Sigmoid colon (tissue), 7 donors: ENCODE measurements at places on chromosomes 12 and 14. TPM values are rescaled to one million over a fixed set of nuclear protein-coding genes. Genes with fewer than 3 reads are reported as not detected.
A peak's percentile ranks its signal among the peaks of the same experiment; 100 is the strongest.

DNA sequence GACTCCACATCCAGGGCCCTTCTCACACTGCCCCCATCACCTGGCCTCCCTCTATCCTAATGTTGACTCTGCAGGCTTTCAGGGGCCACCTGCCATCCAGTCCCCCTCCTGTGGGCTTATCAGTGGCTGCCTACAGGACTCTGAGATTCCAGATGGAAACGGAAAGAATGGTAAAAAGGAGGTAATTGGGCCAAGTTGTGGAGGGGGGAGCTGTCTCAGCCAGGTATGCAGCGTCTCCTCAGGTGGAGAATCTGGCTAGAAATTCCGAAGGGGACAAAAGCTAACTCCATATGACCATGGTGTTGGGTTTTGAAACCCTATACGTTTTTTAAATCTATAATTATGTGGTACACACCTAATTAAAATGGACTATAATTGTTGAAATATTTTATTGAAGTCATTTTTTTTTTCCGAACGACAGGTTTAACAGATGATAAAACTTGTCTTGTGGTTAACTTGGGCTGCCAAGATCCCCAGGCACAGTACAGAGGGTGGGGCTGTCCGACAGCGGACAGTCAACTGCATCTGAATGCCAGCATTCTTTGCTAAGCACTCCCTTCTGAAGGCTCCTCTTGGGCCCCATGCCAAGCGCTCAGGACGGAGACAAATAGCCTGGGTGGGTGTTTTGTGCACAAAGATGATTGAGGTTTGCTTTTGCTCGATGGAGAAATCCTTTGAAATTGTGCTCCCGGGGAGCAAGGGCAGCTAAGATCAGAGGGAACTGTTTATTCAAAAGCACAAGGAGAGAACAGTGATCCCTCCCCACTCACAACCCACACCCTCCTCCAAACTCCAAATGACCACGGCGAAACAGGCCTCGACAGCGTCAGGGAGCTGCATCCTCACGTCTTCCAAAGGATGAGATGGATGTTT is 365.6 kb downstream of the BCL11B start:
- no peak for DNase-seq

DNA sequence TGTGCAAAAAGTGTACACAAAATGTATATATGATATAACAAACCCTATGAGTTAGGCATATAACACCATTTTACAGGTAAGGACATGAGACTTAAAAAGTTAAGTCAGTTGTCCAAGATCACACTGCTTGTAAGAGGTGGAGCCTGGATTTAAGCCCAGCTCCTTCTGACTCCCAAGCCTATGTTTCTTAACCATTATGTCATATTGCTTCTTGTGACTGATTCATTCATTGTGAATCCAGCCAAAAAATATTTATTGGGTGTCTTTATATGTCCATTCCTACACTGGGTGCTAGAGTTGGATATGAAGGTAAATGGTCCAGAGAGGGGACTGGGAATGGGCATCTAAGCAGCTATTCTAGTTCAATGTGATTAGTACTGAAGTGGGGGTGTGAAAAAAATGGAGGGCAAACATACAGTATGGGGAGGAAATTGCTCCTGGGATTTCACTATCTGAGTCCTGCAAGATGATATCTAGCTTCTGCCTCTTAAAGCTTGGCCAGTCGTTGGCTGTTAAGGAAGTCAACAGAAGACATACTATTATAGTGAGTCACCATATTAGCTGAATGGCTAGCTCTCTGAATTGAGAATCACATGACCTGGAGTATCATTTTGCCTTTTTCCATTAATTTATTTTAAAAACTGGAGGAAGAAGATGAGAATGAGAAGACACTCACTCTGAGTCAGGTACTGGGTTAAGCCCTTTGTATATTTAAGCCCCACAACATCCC is 28.8 kb downstream of the PAX9 start:
- no peak for DNase-seq

GRCh38 chr14:23439107-23439835 is 3.8 kb upstream of the MYH7 start:
- DNase-seq: no peak

- no peak for DNase-seq
Observed at GRCh38 chr12:65640489-65640901, 183.8 kb upstream of the HMGA2 start.

DNA sequence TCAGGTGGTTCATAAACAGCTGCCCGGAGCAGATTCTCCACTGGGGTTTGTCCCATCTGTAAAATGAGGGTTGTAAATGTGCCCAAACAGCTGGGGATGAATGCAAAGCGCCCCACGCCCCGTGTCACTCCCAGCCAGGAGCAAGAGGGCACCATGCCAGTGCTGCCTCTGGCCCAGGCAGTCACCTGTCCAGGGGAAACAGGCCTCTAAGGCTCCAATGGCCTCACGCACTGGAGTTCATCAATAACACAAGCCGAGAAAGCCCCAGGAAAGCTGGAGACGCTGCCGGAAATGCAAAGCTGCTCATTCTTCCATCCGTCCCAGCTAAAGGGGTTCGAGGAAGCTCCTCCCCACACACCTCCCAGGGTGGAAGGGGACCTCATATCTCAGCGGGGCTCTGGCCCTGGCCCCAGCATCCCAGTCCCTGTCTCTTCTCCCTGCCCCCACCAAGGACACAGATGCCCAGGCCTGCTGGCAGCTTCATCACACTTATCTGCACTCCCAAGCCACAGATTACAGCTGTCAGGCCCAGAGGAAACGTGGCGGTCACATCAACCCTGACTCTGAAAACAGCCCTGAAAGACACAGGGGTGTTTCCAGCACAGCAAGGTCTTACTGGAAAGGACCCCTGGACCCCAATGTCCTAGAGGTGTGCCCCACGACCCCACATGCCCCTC is 21.5 kb downstream of the SCARB1 start:
- no peak for DNase-seq

DNA sequence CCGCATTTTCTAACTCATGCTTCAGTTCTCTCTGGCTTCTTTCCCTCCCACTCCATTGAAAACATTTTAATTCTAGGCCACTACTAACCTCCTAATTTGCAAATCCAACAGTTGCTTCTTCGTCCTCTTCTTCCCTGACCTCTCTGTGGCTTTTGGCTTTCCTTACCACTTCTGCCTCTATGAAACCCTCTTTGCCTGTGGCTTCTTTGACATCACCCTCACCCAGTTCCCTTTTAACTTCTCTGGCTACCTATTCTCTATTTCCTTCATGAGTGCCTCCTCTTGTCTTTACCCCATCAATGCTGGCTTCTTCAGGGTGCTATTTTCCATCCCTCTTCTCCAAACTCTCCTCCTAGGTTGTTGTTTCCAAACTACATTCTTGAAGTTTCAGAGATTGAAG is 4.4 kb upstream of the HCFC2 start:
- no peak for DNase-seq

DNA sequence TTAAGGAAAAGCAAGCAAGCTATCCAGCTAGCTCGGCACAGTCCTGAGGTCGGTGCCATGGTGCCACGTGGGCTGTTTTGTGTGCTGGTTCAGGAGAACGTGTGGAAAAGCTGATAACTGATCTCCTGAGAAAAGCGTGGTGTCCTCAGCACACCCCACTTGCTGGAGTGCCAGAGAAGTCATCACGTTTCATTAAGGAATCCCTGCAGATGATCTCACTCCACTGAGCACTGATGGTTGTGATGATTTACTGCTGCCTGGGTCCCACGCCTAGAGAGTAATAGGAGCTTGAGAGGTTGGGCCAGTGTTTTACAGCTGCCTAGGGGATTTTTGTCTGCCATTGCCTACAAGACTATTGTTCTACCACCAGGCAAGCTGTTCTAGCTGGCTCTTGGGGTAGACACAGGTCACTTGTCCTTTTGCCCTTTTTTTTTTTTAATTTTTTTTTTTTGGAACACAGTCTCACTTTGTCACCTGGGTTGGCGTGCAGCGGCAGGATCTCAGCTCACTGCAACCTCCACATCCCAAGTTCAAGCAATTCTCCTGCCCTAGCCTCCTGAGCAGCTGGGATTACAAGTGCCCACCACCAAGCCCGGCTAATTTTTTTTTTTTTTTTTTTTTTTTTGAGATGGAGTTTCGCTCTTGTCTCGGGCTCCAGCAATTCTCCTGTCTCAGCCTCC is 42.3 kb upstream of the EVL start:
- DNase-seq: peak; percentile 71

GRCh38 chr14:96303981-96304380 is 48.0 kb downstream of the BDKRB1 start:
- no peak for DNase-seq

DNA sequence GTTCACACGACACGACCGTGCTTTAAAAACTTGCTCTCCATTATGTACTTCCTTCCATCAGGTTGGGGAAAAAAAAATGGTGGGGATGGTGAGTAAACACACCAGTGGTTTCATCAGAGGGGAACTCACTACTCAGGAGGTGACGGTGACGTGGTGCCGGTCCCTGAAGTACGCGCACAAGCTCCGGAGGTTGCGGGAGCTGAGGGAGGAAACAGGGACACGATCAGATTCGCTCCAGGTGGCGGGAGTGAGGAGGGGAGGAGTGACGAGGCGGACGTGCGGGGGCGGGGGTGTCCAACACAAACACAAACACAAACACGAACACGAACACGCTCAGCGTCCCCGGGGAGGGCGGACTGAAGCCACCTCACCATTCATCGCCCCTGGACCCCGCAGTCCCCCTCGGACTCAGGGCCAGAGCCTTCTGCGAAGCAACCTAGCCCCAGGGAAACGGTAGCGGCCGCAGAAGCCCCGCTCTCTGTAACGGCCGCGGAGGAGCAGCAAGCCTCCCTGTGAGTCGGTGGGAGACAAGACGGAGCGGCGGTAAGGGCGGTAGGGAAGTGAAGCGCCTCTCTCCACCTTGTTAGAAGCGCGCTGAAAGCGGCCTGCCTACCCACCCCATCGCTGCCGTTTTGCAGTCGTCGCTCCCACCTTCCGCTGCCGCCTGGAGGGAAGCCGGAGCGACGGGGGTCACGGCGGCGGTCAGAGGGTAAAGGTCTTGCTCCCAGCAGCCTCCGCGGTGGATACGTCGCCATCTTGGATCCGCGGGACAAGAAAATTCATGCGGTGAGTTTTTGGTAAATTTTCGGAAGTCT is at the start of gene CNOT2:
TSS of gene CNOT2 (plus strand) at position 739 of the 815 bp plus-strand sequence. CDS start 34,794 bp downstream, outside the sequence.
- DNase-seq: peak; percentile 93

LMO3 gene
- 384 TPM for total RNA-seq

GRCh38 chr12:124509676-124510300 is 57.6 kb downstream of the NCOR2 start:
- peak; percentile 91 for DNase-seq

PLBD1 gene
- 10.0 TPM for total RNA-seq

- DNase-seq: peak; percentile 78
Observed at GRCh38 chr12:19273482-19274330, 144.2 kb downstream of the PLEKHA5 start.

KRT77 gene
- not detected for total RNA-seq

VWF gene
- 36.7 TPM for total RNA-seq

SSPN gene
- total RNA-seq: 41.3 TPM

OR11H7 gene
- not detected for total RNA-seq

CPNE8 gene
- total RNA-seq: 11.9 TPM

GRCh38 chr12:109645194-109645593 is 68.4 kb upstream of the FAM222A start:
- DNase-seq: no peak

DNA sequence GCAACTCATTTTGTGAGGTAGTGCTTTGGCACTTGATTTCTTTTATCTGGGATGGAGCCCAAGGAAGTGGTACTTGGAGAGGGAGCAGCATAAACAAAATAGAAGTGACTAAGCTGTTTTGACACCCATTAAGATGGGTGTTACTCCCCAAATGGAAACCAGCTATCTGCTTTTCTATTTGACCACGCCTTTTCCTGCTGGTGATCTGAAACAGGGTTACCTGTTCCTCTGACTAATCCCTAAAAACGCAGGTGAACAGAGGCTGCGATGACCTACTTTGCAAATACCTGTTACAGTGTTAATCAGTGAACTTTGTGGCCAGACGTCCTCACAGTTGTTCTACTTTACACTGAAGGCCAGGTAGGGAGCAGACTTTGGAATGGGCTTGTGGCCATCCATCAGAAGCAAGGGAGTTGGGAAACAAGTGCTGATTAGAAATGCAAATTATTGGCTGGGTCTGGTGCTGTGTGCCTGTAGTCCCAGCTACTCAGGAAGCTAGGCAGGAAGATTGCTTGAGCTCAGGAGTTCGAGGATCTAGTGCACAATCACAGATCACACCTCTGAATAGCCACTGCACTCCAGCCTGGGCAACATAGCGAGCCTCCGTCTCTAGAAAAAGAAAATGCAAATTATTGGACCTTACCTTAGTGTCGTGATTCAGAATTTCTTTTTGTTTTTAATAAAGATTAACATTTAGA is 58.3 kb upstream of the HECTD1 start:
- DNase-seq: no peak

DNA sequence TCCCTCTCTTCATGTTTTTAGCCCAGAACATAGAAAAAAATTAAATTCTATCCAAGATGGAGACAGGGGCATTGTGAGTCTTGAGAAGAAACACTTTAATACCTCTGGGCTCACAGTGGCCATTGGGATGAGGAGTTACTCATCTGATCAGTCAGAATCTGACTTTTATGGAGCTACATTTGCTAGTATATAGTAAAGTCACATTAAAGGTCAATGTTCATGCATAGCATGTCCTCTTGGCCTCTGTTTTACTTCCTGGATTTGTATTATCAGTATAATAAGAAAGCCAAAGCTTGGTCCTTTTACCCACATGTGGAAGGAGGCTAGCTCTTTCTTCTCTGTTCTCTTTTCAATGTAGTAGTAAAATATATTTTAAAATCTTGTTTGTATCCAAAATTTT is 93.6 kb upstream of the CNOT2 start:
- no peak for DNase-seq

DNA sequence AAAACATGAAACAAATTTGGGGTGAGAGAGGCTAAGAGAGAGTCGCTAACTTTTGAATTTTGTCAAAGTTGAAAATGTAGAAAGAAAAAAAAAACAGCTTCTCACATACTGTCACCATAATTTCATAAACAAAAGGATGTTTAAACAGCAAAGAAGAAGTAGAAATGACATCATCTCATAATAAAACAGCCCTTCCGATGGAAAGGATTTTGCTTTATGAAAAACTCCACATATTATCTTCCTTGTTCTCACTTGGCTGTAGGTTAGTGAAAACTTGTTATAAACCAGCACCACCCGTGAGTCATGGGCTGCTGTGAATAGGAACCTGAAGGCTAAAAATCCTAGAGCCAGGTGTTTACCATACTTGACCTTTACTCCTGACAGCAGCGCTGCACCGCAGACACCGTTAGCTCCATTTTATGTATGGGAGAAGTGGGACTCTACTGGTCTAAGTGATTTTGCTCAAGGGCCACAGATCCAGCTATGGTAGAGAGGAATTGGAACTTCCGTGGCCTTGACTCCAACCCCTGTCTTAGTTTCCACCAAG is 63.0 kb upstream of the VRK1 start:
- DNase-seq: no peak

ERBB3 gene
- 20.5 TPM for total RNA-seq

GDF3 gene
- total RNA-seq: not detected

DNA sequence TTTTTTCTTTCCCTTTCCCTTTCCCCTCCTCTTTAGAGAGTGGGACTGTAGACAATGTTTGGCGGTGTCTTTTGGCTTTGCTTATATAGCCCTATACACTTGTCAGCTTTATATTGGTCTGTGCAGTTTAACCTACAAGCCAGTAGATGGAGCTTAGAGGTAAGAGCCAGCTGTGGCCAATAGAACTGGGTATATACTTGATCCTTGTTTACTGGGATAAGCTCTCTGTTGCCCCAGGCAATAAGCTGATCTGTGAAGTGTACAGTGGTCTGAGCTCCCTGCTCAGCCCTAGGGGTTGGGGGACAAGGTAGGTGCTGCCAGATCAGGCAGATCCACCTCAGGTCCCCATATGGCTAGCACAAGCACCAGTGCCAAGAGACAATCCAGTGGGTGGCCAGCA is 434.1 kb downstream of the NOVA1 start:
- DNase-seq: no peak

SLC25A21 gene
- 0.55 TPM for total RNA-seq

- DNase-seq: no peak
Observed at GRCh38 chr12:91703491-91704283, 442.0 kb downstream of the BTG1 start.
